ENCODE measurements at places on chromosomes 16 and 17.
A peak's percentile ranks its signal among the peaks of the same experiment; 100 is the strongest.

GRCh38 chr17:77269696-77270681, 129.2 kb downstream of the SEC14L1 start:
- DNase-seq = no peak

- DNase-seq = peak; percentile 68
These were observed 11.4 kb downstream of the CTNS start for GRCh38 chr17:3647769-3648555.

DNA sequence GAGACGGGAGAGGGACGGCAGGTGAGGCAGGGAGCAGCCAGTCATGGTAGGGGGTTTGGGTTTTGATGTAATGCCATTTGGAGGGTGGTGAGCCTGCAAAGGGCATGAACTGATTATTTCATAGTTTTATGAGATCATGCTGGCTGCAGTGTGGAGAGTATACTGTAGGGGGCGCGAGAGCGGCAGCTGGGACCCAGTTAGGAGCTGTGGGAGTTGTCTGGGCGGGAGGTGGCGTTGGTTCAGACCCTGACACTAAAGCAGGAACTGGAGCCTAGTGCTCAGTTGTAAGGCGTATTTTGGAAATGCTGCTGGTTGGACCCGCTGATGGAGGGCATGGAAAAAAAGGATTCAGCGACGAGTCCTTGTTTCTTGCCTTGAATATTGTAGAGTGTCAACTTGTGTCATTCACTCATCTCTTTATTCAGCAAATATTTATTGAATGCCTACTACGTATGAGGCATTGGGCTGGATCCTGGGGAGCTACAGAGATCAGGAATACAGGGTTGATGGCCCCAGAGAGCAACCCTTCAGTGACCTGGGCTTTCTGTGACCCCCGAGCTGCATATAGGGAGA, 23.7 kb upstream of the KDM8 start:
- DNase-seq = peak; percentile 71

- no peak for DNase-seq
These were observed 40.2 kb downstream of the HS3ST3B1 start for GRCh38 chr17:14340857-14341754.

- DNase-seq = no peak
These were observed 121.6 kb upstream of the HS3ST4 start for GRCh38 chr16:25570131-25570530.
